ENCODE measurements at places on chromosomes 11 and 22. TPM values are rescaled to one million over a fixed set of nuclear protein-coding genes. Genes with fewer than 3 reads are reported as not detected.

DNA sequence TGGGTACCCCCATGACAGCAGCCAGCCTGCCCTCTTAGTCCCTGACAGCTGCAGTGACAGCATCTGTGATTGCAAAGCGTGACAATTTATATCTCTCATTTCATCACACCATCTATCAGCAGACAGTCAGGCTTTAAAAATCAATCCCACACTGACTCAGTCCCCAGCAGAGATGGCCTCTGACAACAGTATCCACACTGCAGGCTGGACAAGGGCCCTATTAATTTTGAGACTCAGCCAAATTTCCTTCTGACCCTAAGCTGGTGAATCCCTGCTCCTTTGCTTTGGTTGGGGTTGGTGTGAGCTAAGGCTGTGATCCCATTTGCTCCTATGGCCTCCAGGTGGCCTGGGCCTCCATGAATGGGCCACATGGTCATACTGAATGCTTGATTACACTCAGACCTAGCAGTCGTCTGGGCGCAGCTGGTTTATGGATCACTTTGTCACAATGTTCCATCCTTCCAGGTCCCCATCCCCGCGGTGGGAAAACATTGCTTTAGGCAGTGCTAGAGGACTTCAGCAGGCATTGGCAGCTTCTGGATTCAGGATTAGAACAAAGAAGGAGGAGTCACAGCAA, 68.2 kb upstream of the B3GAT1 start:
- H3K27ac ChIP-seq, result no peak overlapping the region
- peaks cover 10% of the 10 kb centered on the region for H3K36me3 ChIP-seq
- DNase-seq, result no peak
- peaks cover 8% of the 10 kb centered on the region for H3K27me3 ChIP-seq

GRCh38 chr11:71535825-71536224, 2.0 kb upstream of the KRTAP5-8 start:
- H3K4me1 ChIP-seq, result no peaks in the 10 kb centered on the region
- peaks cover 3% of the 10 kb centered on the region for H3K27me3 ChIP-seq
- H3K36me3 ChIP-seq, result no peaks in the 10 kb centered on the region
- H3K27ac ChIP-seq, result no peak overlapping the region
- H3K4me3 ChIP-seq, result no peak overlapping the region

GRCh38 chr11:42913731-42914130, 398.1 kb upstream of the API5 start:
- no peaks in the 10 kb centered on the region for H3K4me1 ChIP-seq
- no peak overlapping the region for H3K27ac ChIP-seq
- no peak overlapping the region for H3K4me3 ChIP-seq
- no peaks in the 10 kb centered on the region for H3K36me3 ChIP-seq
- H3K27me3 ChIP-seq, result peaks cover 2% of the 10 kb centered on the region
- DNase-seq, result no peak

DNA sequence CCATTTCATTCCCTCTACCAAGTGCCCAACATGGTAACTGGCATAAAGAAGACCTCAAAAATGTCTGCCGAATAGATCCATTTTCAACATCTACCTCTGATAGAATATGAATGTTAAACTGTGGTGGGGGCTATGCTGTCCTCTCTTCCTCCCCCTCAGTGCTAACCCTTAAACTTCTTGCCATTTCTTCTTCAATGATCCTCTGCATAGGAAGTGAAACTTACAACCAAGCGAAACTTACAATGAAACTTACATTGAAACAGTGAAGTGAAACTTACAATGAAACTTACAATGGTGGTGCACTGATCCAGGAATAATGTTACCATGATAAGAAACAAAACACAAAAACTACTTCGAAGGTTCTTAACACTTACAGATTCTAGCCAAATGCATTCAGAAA, 4.7 kb downstream of the RTCB start:
- DNase-seq, result no peak
- H3K27me3 ChIP-seq, result peaks cover 4% of the 10 kb centered on the region
- no peak overlapping the region for H3K27ac ChIP-seq
- H3K4me3 ChIP-seq, result no peak overlapping the region
- H3K36me3 ChIP-seq, result peaks cover 25% of the 10 kb centered on the region
- peaks cover 42% of the 10 kb centered on the region for H3K4me1 ChIP-seq

DNA sequence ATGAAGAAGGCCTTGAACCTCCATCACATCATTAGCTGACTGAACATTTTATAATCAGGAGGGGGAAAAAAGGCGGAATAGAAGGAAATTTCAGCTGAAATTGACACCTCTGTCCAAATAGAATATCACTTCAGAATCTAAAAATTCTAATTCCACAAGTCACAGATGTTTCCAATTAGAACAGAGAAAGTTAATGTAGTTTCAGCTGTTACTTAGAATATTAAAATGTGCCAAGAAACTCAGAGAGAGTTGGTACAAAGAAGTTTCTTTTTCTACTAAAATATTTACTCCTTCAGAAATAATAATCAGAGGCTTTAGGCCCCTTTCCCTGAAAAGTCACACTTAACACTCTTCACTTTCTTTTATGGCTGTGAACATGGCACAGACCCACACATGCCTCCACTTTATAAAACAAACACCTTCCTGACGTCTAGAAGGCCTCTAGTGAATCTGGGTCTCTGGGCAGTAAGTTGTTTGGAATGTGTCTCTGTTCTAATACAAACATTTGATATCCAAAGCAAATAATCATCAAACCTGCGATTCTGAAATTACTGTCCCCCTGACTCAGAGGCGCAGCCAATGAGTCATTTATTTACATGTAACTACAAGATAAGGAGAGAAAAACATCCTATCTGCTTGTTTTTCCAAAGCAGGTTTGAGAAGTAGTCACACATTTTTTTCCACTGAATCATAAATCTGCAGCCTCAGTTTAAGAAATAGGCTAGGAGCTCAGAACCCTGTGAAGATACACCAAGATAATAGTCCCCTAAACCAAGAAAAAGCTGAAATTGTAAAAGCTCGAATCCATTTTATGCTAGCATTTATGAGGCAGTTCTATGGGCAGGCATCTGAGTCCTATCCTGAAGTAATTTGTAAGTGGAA, 148.4 kb downstream of the ME3 start:
- H3K36me3 ChIP-seq, result peaks cover 11% of the 10 kb centered on the region
- H3K27ac ChIP-seq, result no peak overlapping the region
- H3K4me1 ChIP-seq, result no peaks in the 10 kb centered on the region
- H3K27me3 ChIP-seq, result peaks cover 10% of the 10 kb centered on the region

DNA sequence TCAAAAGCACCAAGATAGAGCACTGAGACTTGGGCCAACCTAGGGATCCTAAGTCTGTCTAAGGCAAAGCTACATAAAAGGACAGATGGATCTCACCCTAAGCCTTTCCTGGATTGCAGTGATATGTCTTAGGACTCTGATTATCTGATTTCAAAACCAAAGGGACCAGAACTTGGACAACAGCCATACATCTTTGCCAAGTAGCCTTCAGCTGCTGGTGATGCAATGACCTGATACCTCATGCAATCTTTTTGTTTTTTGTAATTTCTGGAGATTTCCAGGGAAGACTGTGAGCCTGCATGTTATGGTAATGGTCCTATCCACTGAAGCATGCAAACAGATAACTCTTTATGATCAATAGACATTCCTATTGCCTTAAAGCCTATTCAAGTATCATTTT, 230.4 kb upstream of the MTNR1B start:
- no peak overlapping the region for H3K27ac ChIP-seq
- H3K4me3 ChIP-seq, result no peak overlapping the region
- no peaks in the 10 kb centered on the region for H3K4me1 ChIP-seq
- H3K36me3 ChIP-seq, result no peaks in the 10 kb centered on the region
- peaks cover 2% of the 10 kb centered on the region for H3K27me3 ChIP-seq
- no peak for DNase-seq

DNA sequence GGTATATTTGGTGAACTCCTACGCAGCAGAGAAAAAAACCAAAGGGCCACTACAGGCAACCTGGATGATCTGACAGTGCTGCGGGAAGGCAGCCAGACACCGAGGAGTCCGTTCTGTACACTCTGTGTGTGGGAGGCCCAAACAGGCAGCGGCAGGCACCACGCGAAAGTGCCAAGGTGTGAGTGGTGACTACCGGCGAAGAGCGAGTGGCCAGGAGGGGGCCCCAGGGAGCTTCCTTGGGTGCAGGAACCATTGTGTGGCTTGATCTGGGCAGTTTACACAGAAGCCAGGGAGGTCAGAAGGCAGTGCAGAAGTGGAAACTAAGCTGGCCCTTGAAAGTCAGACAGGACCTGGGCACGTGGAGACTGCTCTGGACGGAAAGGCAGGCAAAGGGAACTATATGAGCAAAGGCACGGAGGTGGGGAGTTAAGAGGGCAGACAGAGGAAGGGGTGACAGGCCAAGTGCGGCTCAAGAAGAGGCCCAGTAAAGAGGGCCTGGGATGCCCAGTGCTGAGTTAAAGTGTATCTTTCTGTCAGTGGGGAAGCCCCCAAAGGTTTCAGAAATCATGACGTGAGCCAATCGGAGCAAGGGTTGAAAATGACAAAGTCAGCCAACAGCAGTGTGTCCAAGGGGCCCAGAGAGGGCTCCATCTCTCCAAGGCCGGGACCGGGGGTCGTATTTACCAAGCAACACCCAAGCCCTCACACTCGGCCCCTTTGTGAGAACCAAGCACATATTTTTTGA, 10.6 kb downstream of the TMEM184B start:
- H3K4me3 ChIP-seq, result no peak overlapping the region
- peak overlapping the region; percentile 65 for H3K27ac ChIP-seq
- H3K36me3 ChIP-seq, result peaks cover 13% of the 10 kb centered on the region
- peaks cover 17% of the 10 kb centered on the region for H3K27me3 ChIP-seq

GRCh38 chr11:120890609-120891320, 133.1 kb upstream of the TBCEL start:
- H3K4me3 ChIP-seq, result no peak overlapping the region
- no peaks in the 10 kb centered on the region for H3K36me3 ChIP-seq
- no peak overlapping the region for H3K27ac ChIP-seq
- peaks cover 8% of the 10 kb centered on the region for H3K27me3 ChIP-seq

GRCh38 chr11:49221112-49221511, 12.7 kb upstream of the FOLH1 start:
- no peak overlapping the region for H3K4me3 ChIP-seq
- DNase-seq, result no peak
- no peak overlapping the region for H3K27ac ChIP-seq
- no peaks in the 10 kb centered on the region for H3K36me3 ChIP-seq

DNA sequence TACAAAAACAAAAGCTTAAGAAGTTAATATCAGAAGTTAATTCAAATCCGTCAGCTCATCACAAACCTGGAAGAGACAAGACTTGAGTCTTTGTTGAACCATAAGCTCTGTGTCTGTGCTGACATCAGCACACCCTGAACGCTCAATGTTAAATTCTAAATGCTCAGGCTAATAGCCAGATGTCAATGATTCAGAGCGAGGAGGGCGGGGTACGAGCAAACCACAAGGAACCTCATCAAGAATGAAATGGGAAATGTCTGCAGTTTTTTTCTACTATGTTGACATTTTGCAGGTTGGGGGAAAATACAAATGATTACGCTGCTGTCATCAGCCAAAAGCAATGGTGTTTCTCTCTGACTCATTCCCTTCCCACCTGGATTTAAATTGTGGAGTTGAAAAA, 1057.2 kb downstream of the NTM start:
- H3K4me3 ChIP-seq, result no peak overlapping the region
- no peaks in the 10 kb centered on the region for H3K27me3 ChIP-seq
- no peaks in the 10 kb centered on the region for H3K36me3 ChIP-seq

- no peak for DNase-seq
- H3K27ac ChIP-seq, result no peak overlapping the region
- peaks cover 16% of the 10 kb centered on the region for H3K4me1 ChIP-seq
- H3K27me3 ChIP-seq, result no peaks in the 10 kb centered on the region
Measured at GRCh38 chr22:41480397-41480735, 11.4 kb downstream of the ACO2 start.

GRCh38 chr11:118265954-118266353, 1.9 kb upstream of the MPZL2 start:
- no peak overlapping the region for H3K4me3 ChIP-seq
- H3K27ac ChIP-seq, result no peak overlapping the region
- H3K27me3 ChIP-seq, result peaks cover 16% of the 10 kb centered on the region
- H3K36me3 ChIP-seq, result peaks cover 8% of the 10 kb centered on the region
- peaks cover 12% of the 10 kb centered on the region for H3K4me1 ChIP-seq
- no peak for DNase-seq

DNA sequence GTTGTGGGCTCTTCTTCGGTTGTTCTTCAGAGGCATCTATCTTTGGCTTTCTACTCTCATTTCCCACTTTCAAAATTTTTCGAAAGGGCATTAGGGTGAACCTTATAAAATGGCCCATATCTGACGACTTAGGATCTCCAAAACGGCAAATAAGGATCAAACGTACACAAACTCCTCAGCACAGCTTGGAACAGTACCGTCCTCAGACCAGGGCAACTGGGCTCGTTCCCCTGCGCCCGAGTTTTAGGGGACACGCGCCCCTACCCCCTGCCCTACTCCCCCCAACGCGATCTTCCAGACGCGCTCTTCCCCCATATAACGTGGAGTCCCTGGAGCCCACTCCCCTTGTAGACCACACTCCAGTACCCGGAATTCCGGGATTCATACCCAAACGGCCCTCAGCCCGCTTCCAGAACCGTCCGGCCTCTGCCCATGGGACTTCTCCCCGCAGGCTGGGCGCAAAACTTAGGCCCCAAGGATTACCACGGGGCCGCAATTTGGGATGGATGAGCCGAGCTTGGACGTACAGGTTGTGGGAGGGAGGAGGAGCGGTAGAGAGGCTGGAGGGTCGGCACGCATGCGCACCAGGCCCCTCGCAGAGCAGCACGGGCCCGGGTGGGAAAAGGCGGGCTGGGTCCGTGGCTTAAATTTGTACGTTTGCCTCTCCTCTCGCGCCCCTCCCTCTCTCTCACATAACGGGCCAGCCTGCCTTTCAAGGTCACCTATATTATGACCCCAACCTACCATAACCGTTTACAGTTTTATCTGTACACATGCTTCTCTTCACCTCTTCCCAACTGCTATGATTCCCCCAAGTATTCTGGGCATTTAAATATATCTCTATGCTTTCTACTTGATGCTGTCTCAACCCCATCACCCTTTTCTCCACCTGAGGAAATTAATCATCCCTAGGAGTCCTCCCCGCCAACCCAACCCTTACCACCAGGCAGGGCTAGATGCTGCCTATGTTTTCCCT, 3.4 kb downstream of the CCDC89 start:
- H3K4me3 ChIP-seq, result peak overlapping the region; percentile 86
- H3K27me3 ChIP-seq, result peaks cover 19% of the 10 kb centered on the region
- H3K36me3 ChIP-seq, result no peaks in the 10 kb centered on the region
- peaks cover 17% of the 10 kb centered on the region for H3K4me1 ChIP-seq

DNA sequence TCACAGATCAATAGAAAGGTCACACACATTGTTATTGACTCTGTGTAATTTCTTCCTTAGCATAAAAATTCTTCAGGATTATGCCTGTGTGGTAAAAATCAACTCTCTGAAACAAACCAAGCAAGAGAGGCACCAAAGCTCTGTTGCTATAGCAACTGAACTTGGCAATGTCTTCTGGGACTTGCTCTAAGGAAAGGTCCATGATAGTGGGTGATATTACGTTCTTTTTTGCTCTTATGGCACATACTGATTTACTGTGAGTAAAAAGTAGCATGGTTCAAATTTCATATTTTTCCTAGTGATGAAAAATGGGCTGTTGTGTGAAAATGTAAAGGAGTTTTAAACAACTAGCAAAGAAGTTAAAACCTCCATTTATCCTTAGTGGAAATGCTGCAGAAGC, 66.4 kb downstream of the SVIP start:
- no peak overlapping the region for H3K4me3 ChIP-seq
- no peak overlapping the region for H3K27ac ChIP-seq
- H3K4me1 ChIP-seq, result no peaks in the 10 kb centered on the region

GRCh38 chr22:26558248-26558895, 31.6 kb downstream of the TPST2 start:
- DNase-seq, result no peak
- H3K27me3 ChIP-seq, result peaks cover 6% of the 10 kb centered on the region
- H3K36me3 ChIP-seq, result peaks cover 11% of the 10 kb centered on the region
- H3K27ac ChIP-seq, result peak overlapping the region; percentile 73
- H3K4me1 ChIP-seq, result peaks cover 93% of the 10 kb centered on the region

The C11orf87 gene
- polyA plus RNA-seq, result not detected

The RIMBP3C gene
- polyA plus RNA-seq, result 0.16 TPM

The MCAM gene
- not detected for polyA plus RNA-seq

The OVOL1 gene
- polyA plus RNA-seq, result not detected

The C11orf16 gene
- polyA plus RNA-seq, result not detected

The KCNQ1 gene
- 0.13 TPM for polyA plus RNA-seq

The SLC25A45 gene
- 4.5 TPM for polyA plus RNA-seq

The NRXN2 gene
- polyA plus RNA-seq, result 3.6 TPM

The SH3BP1 gene
- polyA plus RNA-seq, result 12.6 TPM
